ENCODE measurements at places on chromosomes 2 and 18. TPM values are rescaled to one million over a fixed set of nuclear protein-coding genes. Genes with fewer than 3 reads are reported as not detected.

- DNase-seq, result no peak
These were observed 13.1 kb downstream of the PTPRN start for GRCh38 chr2:219296142-219296541.

Gene CIB4
- not detected for total RNA-seq

DNA sequence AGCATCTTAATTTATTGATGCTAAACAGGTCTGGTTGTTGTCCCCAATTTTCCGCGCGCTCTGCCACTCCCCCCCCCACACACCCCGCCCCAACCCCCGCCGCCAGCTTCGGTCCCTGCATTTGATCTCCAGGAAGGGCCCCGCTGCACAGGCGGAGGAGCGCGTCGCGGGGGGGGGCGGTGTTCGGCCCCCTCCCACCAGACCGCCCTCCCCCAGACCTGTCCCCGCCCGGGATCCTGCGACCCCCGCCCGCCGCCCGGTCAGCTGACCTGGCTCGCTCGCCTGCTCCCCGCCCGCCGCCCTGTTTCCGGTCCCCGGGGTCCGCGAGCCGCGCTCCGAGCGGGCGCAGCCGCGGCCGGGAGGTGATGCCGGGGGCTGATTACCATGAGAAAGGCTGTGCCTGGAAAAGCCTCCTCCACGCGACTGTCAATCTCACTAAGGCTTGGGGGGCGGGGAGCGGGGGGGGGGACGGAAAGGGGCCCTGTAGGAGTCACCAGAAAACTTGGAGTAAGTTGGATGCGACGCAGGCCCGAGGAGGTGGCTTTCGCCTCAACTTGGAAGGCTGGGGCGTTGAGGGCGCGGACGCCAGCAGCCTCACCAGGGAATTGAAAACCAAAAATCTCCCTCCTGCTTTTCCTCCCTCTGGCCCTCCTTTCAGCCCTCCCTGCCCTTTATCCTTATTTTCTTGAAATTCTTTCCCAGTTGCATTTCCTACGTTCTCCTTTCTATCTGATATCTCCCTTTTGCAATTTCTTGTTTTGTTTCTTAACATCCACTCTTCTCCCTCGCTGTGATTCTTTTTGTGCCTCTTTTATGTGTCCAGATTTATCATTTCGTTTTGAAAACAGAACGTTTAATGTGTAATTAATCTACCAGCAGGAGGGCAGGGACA is 4.4 kb upstream of the ZEB2 start:
- no peak for DNase-seq

Gene TBC1D8
- total RNA-seq, result 16.1 TPM

Gene SCYGR4
- not detected for total RNA-seq

- no peak for DNase-seq
These were observed 43.7 kb downstream of the MYO3B start for GRCh38 chr2:170221317-170222288.

DNA sequence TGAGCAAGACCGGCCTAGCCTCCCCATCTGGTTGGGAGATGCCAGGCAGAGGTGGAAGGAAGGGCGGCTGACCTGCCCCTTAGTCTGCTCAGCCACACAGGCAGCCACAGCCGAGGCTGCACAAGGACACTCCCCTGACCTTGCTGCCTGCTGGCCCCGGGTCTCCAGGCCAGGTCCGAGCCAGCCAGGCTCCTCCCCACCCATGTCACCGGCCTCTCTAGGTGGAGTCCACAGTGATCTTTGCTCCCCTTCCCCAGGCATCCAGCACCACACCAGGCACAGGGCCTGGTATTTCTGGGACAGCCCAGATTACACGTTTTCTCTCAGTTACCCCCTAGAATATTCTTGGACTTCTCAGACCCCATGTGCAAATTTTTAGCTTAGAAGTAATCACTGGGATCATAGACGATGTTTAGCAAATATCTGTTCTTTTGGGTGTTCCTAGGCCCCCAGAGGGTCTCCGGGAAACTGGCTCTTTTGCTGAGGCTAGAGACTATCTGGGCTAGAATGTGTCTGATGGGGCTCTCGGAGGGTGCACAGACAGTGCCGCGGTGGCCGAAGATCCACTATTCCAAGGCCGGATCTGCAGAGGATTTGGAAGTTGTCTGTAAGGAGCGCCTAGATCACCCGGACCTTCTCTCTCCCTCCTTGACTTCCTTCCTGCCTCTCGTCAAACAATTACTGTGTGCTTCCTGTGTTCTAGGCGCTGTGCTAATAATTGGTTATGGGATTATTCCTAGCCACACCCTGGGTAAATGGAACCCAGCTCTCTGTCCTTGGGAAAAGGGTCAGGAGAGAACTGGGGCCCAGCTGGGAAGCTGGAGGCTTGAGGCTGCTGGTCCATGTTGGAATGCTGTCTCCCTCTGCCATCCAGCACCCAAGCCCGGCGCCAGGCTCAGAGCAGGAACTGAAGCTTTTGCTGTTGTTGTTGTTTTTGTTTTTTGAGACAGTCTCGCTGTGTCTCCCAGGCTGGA is 46.9 kb downstream of the ODC1 start:
- DNase-seq, result no peak

DNA sequence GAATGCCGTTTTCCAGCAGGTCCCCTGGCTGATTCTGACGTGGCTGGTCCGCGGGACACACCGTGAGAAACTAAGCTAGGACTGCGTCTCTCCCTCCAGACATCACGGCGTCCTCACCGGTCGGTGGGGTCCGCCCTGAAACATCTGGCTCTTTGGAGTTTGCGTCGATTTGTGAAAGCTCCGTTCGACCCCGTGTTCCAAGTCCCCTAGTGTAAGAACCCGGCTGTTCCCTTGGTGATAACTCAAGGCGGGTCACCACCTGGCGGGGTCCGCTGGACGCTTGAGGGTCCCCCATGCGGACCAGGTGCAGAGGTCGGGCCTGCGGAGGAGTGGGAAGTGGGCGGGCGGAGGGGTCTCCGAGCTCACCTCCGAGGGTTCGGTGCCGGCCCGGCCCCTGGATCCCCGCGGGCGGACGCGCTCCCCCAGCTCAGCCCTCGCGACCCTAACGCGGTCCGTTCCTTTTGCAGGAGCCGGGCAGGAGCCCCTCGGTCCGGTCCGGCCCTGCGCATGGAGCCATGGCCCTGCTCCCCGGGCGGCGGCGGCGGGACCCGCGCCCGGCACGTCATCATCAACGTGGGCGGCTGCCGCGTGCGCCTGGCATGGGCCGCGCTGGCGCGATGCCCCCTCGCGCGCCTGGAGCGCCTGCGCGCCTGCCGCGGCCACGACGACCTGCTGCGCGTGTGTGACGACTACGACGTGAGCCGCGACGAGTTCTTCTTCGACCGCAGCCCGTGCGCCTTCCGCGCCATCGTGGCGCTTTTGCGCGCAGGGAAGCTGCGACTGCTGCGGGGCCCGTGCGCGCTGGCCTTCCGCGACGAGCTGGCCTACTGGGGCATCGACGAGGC is 65.6 kb downstream of the KCNG2 start:
- peak; percentile 68 for DNase-seq

DNA sequence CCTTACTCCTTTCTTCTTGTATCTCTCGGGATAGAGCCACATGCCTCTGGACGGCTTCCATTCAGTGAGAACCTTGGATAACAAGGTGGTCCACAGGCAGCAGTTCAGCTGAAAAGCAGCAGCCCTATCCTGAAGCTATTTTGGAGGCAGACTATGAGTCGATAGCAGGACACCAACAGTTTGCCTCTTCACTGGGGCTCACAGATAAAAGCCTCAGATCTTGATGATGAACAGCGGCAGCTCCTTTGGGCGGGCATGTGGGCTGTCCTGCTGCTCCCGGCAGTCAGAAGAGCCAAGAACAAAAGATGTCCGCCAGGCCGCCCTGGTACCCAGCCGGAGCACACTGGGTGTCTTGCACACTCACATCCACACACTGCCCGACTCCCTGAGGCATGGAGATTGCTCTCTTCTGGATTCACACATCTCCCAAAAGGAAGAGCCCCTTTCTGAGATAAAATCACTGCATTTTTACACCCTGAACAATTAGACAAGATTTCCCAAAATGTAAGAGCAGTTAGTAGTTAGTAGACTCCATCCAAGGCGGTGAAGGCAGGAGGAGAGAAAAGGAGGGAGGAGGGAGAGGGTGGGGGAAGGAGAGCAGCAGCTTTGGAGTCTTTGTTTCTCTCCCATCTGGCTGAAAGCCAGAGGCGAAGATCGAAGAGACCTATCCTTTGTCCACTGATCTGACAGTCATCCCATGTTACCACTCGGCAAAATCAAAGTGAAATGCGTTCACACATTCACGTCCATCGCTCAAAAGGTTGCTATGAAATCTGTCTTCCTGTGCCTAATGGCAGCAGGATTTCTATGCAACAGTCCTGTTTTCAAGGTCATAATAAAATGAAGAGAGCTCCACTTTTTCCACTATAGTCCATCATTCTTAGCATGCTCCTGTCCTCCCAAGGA is 90.1 kb upstream of the KLF7 start:
- no peak for DNase-seq

GRCh38 chr2:112730791-112731190 is 10.0 kb downstream of the NT5DC4 start:
- no peak for DNase-seq

- DNase-seq, result no peak
These were observed 18.0 kb downstream of the ANKRD44 start for GRCh38 chr2:197292619-197293018.

All from type B pancreatic cell (in vitro differentiated cells).